Stimulated activated CD8-positive, alpha-beta memory T cell treated with anti-CD3 and anti-CD28 coated beads, Interleukin-7, amount 100 ng/mL, for 1 hour (primary cell): ENCODE measurements at places on chromosomes 3 and 15.

- no peak for DNase-seq
These were observed 16.1 kb downstream of the CHAC1 start for GRCh38 chr15:40969363-40969762.

GRCh38 chr3:15797642-15798303 is at the start of gene ANKRD28:
Gene ANKRD28 (minus strand): TSS chr3:15797979. CDS start chr3:15796521, 1,458 bp downstream.
- no peak for DNase-seq

DNA sequence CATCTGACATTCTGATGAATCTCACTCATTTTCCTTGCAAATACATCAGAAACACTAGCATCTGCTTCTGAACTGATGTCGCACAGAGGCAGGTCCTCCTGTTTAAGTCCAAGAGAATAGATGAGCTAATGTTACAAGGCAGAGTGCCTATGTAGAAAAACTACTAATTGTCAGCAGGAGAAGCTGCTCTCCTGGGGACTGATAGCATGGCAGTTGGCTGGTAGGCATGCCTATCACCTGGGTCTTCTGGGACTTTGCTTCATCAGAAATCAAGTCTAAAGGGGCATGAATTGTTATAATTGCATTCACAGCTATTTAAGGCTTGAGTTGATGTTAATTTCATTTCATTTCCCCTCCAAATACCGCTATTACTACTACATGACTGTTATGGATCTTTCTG is 457.2 kb downstream of the RAP2B start:
- DNase-seq = no peak

DNA sequence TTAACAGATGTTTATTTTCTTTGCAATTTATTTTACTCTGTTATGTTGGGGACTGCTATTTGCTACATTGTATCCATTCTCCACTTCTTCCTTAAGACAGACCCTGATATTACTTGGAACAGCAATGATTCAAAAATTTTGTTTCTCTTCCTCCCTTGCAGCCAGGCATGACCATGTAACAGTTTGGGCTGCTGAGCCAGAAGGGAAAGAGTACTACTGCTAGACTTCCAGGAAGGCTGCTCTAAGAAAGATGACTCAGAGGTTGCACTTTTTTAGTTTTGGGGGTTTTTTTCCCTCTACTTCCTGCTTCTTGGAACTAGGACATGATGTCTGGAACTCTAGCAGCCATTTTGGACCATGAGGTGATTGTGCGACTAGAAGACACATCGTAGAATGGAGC is 10.3 kb downstream of the PRR20G start:
- no peak for DNase-seq

GRCh38 chr15:92092289-92093105 is 239.0 kb downstream of the SLCO3A1 start:
- DNase-seq = no peak

- no peak for DNase-seq
These were observed 282.5 kb upstream of the STT3B start for GRCh38 chr3:31250116-31250777.

GRCh38 chr15:79529157-79529785 is 97.1 kb downstream of the MINAR1 start:
- DNase-seq = no peak

- DNase-seq = no peak
These were observed 396.1 kb downstream of the TUSC7 start for GRCh38 chr3:117105686-117106085.

DNA sequence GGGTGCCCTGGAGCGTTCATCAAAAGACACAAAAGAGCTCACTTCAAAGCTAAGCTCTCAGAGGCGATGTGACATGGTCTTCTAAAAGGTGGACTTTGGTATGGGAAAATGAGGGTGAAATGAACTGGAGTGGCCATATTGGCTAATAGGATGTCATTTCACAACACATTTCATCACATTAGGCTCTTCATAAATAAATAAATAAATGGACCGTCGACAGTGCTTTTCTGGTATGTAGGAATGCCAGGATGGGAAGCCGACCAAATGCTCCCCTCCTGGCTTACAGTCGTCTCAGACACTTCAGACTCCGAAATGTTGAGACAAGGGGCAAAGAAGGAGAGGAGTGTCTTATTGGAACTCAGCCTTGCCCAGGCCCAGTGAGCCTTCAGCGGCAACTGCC is 383.0 kb downstream of the NTRK3 start:
- DNase-seq = no peak

GRCh38 chr3:171831936-171832335 is 11.2 kb upstream of the TMEM212 start:
- no peak for DNase-seq

- DNase-seq = no peak
These were observed 192.6 kb upstream of the RARB start for GRCh38 chr3:25235466-25235865.

GRCh38 chr3:168024537-168024941 is 71.2 kb downstream of the GOLIM4 start:
- DNase-seq = no peak

- DNase-seq = no peak
These were observed 310.3 kb downstream of the GBE1 start for GRCh38 chr3:81451140-81451539.

- DNase-seq = no peak
These were observed 810 bp downstream of the PTPRG start for GRCh38 chr3:61562042-61562720.
